ENCODE measurements at places on chromosomes 13 and 19.

DNA sequence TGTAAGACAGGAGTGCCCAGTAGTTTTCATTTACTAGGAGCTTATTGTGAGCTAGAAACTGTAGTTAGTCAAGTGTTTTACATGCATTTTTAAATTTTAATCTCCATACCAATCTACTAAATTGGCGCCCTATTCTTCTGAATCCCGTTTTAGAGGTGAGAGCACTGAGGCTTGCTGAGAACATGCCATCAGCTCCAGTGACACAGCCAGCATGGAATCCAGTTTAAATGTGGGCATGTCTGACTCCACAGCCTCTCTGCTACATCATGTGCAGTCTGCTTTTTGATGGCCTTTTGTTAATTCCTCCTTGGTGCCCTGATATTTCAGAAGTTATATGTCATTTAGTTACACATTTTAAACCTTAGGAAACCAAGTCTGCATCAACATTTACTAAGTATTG, 325.4 kb downstream of the DLEU7 start:
- no peak for DNase-seq

DNA sequence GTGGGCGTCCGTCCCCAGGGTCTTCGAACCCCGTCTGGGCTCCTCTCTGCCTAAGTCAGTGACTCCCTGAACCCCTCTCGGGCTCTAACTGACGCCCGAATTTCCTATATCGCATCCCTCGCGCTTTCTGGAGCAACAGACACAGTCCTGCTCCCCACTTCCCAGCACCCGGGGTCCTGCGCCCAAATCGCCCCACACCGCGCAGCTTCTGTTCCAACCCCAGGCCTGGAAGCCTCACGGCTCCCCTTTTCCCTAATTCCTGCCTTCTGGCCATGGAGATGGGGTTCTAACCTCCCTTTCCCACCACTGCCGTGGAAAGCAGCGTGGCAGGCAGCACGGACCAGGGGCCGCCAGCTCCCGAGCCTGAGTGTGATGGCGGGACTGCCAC, 1.6 kb upstream of the GRTP1 start:
- no peak for DNase-seq

DNA sequence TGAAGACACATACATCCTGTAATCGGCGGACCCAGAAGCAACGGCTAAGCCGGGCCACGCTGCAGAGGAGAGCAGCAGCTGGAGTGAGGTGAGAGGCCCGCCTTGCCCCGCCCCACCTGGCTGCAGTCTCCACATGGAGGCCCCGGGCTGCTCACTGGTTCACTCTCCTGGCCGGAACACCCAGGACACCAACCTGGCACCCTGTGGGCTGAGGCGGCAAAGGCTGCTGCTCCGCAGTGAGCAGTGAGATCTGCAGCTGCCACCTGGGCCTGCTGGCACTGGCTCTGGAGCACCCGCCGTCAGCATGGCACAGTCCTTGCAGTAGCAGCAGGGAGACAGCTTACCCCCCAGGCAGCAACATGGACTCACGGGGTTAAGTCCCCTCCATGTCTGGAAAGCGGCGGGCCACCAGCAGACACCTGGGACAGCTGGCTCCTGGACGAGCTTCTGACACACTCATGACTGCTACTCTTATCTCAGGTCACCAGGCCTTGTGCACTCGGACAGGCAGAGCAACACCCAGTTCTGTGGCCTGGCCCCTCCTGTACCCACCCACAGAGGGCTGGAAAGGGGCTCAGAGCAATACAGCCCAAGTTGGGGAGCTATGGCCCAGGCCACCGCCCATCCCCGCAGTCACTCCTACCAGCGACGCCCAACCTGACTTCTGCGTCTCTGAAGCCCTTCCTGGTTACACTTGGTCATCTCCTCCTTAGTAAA, 13.2 kb upstream of the KPTN start:
- no peak for DNase-seq

GRCh38 chr19:43752287-43752875, 2.4 kb downstream of the SMG9 start:
- no peak for DNase-seq

DNA sequence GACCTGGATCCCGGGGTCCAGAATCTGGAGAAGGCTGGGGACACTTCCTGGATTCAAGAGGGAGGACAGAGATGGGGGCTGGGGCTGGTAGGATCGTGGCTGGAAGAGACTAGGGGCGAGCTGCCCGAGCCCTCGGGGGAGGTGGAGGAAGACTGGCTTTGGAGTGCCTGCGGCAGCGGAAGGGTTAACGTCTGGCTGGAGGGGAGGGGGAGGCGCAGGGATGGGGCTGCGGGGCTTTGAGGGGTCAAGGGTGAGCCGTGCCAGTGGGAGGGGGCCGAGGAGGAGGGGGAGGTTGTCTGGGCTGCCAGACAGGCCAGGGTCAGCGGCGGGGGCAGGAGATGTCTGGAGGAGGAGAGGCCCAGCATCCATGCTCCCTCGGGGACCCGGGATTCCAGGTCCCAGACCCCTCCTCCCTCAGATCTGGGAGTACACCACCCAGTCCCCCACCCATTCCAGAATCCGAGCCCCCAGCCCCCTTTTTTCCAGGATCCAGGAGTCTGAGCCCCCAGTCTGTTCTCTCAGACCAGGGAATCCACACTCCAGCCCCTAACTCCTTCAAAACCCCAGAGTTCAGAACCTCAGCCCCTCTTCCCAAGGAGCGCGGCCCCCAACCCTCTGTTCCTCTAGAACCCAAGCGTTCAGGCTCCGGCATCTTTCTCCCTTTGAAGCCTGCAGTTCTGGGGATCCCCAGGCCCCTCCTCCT, 3.2 kb upstream of the SPACA6 start:
- DNase-seq = no peak

DNA sequence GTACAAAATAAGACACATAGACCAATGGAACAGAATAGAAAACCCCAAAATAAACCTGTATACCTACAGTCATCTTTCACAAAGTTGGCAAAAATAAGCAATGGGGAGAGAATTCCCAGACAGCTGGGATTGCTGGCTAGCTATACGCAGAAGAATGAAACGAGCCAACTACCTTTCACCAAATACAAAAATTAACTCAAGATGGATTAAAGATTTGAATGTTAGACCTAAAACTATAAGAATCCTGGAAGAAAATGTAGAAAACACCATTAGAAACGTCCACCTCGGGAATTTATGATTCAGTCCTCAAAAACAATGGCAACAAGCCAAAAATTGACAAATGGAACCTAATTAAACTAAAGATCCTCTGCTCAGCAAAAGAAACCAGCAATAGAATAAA, 408.1 kb upstream of the SLITRK1 start:
- no peak for DNase-seq

DNA sequence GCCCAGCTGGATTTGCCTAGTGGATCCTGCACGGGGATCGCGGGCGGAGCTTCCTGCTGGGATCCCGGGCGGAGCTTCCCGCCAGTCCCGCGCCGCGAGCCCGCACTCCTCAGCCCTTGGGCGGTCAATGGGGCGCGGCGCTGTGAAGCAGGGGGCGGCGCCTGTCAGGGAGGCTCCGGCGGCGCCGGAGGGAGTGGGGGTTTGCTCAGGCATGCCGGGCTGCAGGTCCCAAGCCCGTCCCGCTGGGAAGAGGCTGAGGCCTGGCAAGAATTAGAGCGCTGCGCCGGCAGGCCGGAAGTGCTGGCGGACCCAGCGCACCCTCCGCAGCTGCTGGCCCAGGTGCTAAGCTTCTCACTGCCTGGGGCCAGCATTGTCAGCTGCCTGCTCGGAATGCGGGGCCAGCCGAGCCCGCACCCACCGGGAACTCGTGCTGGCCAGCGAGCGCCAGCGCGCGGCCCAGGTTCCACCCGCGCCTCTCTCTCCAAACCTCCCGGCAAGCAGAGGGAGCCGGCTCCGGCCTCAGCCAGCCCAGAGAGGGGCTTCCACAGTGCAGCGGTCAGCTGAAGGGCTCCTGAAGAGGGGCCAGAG, 119.6 kb downstream of the PRR20E start:
- DNase-seq = no peak

DNA sequence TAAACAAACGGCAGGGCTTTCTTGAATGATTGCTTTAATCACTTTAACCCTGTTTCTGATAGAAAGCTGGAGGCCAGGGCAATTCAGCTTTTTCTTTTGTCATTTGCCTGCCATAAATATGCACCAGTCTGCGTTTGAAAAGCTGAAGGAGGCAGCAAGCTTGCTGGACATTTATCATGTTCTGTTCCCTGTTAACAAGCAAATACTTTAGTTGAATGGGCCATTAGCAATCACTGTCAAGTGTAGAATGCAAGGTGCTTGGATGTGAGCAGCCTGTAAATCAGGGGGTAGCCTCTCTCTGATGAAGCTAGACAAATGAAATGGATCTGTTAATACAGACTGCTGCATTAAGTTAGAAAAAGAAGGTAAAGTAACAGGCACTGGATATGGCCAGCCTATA, 7.6 kb downstream of the EFNB2 start:
- DNase-seq = no peak
